Right lobe of liver (tissue), 6 donors: ENCODE measurements at places on chromosomes 13 and 19. TPM values are rescaled to one million over a fixed set of nuclear protein-coding genes. Genes with fewer than 3 reads are reported as not detected.

Gene ZSCAN4
- not detected for total RNA-seq

Gene CBY2
- not detected for total RNA-seq

Gene FBXO46
- total RNA-seq, result 5.6 TPM

Gene NLRP7
- total RNA-seq, result not detected

DNA sequence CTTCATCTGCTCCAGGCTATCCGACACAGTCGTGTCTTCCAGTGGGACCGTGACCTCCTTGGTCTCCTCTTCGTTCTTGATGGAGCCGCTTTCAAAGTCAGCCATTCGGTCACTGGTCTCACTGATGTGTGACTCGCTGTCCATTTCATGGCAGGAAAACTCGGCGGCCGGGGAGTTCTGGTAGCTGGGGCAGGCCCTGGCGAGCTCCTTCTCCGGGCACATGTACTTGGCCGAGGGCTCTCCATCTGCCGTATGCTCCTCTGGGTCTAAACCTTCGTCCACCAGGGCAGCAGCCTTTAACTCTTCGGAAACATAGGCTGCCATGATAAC lies 69.8 kb downstream of the TSHZ3 start:
- no peak for DNase-seq
- H3K27ac ChIP-seq, result no peak overlapping the region
- no peaks in the 10 kb centered on the region for H3K36me3 ChIP-seq

GRCh38 chr19:13356686-13357280 lies 149.5 kb downstream of the CACNA1A start:
- no peak overlapping the region for H3K4me3 ChIP-seq
- H3K27ac ChIP-seq, result no peak overlapping the region
- no peak for DNase-seq
- H3K4me1 ChIP-seq, result no peaks in the 10 kb centered on the region
- H3K27me3 ChIP-seq, result no peaks in the 10 kb centered on the region

- H3K4me1 ChIP-seq, result no peaks in the 10 kb centered on the region
- H3K36me3 ChIP-seq, result no peaks in the 10 kb centered on the region
- DNase-seq, result no peak
- no peak overlapping the region for H3K4me3 ChIP-seq
- no peak overlapping the region for H3K27ac ChIP-seq
Measured at GRCh38 chr13:30138511-30138910, 168.8 kb downstream of the KATNAL1 start.

DNA sequence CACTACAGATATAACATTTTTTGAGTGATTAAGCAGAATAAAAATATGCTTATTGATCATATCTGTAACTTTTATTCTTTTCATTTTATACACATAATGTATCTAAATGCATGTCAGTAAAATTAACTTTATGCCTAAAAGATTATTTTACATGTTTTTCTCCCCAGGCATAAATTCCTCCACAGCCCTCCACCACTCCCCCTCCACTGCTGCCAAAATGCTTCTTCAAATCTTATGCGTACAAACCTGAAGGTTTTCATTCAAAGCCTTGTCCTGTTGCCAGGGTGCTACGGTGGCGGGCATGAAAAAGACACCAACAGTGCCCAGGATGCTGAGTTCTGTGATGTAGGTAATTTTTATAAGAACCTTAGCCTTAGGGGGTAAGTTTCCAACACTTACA lies 52.9 kb downstream of the PARP4 start:
- H3K4me1 ChIP-seq, result no peaks in the 10 kb centered on the region
- DNase-seq, result no peak
- H3K27me3 ChIP-seq, result no peaks in the 10 kb centered on the region
- H3K4me3 ChIP-seq, result no peak overlapping the region
- peaks cover 21% of the 10 kb centered on the region for H3K36me3 ChIP-seq

- peak overlapping the region; percentile 98 for H3K27ac ChIP-seq
- peaks cover 27% of the 10 kb centered on the region for H3K4me1 ChIP-seq
- DNase-seq, result peak; percentile 72
Measured at GRCh38 chr19:18519962-18520847, 1.7 kb downstream of the ELL start.
